Stimulated activated CD4-positive, alpha-beta T cell treated with anti-CD3 and anti-CD28 coated beads, Interleukin-1b, Interleukin-23, amount 100 ng/mL, for 1 hour (primary cell): ENCODE measurements at places on chromosomes 4 and X.

DNA sequence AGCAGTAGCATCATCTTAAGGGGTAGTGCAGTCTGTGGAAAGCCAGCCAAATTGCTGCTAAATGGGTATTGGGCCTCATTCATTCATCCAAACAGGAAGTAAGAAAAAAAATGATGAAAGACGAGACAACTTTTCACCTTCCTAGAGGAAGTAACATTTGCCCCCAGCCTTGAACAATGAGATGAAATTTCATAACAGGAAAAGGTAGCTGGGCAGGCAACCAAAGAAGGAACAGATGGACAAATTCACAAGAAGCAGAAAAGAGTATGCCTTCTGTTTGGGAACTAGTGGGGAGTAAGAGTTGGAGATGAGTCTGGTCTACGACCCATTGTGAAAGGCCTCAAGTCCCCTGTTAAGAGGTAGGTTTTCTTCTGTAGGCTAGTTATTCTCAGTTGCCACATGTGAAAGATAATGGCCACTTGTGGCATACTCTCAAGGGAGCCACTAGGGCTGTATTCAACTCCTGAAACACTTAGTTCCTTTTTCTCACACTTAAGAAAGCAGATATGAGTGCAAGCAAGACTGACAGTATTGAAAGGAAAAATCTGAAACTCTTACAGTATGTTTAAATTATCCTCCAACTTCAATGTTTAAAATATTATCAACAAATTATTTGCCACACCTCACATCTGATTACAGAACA is 190.4 kb downstream of the AR start:
- no peak for DNase-seq

GRCh38 chr4:2796849-2797544 is 4.1 kb downstream of the SH3BP2 start:
- no peak for DNase-seq

- DNase-seq = no peak
Measured at GRCh38 chr4:98539741-98540140, 118.7 kb downstream of the TSPAN5 start.

- DNase-seq = no peak
Measured at GRCh38 chr4:8219236-8219635, 20.1 kb downstream of the SH3TC1 start.

DNA sequence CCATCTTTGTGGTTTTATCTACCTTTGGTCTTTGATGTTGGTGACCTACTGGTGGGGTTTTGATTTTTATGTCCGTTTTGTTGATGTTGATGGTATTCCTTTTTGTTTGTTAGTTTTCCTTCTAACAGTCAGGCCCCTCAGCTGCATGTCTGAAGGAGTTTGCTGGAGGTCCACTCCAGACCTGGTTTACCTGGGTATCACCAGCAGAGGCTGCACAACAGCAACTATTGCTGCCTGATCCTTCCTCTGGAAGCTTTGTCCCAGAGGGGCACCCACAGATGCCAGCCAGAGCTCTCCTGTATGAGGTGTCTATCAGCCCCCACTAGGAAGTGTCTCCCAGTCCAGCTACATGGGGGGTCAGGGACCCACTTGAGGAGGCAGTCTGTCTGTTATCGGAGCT is 199.3 kb upstream of the WDFY3 start:
- no peak for DNase-seq

- no peak for DNase-seq
Measured at GRCh38 chr4:72864898-72865297, 204.6 kb downstream of the COX18 start.

GRCh38 chr4:183214912-183215488 is 105.1 kb downstream of the CLDN22 start:
- no peak for DNase-seq
